C1 segment of cervical spinal cord (tissue), 14 donors: ENCODE measurements at places on chromosomes 12 and 14.

DNA sequence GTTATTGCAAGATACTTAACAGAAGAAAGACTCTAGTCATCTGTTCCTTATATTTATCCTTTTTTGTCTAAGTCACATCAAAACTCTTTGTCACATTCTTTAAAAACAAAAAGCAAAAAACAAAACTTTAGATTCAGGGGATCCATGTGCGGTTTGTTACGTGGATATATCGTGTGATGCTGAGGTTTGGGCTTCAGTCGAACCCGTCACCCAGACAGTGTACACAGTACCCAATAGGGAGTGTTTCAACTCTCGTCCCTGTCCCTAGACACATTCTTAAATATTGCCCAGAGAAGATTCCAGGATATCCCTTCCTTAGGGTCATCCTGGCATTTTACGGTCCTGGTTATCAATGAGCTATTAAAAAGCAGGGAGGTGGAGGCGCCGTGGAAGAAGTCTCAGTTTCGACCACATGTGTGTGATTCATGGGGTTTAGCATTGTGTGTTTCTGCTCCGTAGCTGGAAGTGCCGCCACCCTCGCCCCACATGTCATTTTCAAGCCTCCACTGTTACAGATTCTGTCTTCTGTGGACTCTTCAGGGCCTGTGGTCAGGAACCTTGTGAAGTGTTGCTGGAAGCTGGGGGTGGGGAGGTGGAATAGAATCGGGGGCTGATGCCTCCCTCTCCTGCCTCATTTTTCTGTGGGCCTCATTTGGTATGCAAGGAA, 19.9 kb downstream of the CCND2 start:
- no peak for DNase-seq

- DNase-seq: no peak
Observed at GRCh38 chr14:75084513-75084912, 15.1 kb downstream of the ZC2HC1C start.

DNA sequence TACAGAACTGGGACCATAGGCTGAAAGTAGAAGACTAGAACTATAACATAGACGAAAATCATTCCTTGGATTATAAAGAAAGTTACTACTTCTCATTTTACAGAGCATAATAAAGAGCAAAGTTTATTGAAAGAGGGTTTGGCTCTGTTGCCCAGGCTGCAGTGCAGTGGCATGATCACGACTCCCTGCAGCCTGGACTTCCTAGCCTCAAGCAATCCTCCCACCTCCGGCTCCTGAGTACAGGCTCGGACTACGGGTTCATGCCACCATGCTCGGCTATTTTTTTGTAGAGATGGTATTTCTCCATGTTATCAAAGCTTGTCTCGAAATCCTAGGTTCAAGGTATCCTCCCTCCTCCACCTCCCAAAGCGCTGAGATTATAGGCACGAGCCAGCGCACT, 190.1 kb upstream of the FOXG1 start:
- no peak for DNase-seq

- DNase-seq: no peak
Observed at GRCh38 chr14:98578204-98578603, 693.8 kb downstream of the BCL11B start.

DNA sequence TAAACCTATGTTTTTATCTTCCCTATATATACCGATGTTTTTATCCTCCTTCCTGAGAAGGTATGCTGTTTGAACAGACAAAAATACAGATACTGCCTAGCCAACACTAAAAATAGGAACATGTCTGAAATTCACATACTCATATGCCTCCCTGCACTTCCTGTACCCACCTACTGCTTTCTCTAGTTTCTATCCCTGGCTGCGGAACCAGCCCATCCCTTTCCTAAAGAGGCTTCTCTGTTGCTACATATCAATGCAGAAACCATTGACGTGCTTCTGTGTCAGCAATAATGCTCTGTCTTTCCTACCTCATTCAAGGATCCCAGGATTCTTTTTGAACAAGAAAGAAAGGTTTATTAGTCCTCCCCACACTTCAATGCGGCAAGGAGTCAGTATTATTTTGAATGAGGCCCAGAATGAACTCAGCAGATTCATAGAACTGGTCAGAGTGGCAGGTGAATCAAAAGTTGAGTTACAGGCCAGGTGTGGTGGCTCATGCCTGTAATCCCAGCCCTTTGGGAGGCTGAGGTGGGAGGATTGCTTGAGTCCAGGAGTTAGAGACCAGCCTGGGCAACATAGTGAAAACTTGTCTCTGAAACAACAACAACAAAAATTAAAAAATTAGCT, 67.8 kb upstream of the NAP1L1 start:
- DNase-seq: no peak

DNA sequence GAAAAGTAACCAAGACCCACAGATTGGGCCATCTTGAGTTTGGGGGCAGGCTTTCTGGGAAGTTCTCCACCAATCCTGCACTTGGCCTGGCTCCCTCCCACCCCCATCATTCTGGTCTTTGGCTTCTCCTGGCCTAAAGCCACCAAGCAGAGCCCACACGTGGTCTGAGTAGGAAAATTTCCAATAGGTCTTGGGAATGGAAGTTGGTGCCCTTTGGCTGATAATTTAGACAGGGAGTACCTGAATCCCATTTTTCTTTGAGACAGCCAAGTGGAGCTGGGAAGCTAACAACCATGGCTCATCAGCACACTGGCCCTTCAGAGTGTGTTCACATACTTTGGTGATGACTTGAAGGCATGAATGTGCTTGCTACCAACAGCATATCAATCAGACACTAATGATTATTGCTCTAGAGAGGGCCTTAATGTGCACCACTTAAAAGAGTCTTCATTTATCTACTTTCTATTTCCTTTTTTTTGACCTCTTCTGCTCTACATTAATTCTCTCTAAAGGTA, 156.0 kb downstream of the EGLN3 start:
- DNase-seq: no peak

- no peak for DNase-seq
Observed at GRCh38 chr12:121697093-121697698, 15.4 kb upstream of the TMEM120B start.

- DNase-seq: no peak
Observed at GRCh38 chr12:5442251-5443006, 10.5 kb downstream of the NTF3 start.

DNA sequence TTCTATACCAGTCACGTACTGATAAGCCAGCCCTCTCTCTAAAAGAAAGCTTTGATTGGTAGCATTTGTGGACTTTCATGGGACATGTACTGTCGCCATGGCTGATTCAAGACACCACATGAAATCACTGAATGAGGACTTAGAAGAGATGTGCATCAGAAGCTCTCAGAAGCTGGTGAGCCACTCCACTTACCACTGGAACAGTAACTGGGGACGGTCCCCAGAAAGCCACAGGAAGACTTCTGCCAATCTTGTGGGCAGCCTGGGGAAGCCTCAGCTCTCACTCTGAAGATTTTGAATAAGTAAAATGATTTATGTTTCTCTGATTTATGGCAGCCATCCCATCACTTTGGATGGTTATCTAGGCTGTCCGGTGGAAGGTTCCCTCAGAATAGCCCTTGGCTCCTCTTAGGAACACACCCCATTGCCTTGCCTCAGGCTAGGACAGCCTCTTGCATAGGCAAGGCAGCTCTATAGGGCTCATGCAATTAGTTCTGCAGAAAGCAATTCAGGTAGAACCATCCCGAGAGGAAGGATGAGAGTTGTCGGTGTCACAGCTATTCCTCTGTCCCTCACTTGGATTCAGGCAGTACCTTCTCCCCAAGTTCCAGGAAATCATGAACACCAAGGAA, 9.8 kb downstream of the DHRS1 start:
- DNase-seq: no peak

- no peak for DNase-seq
Observed at GRCh38 chr14:98514016-98514415, 758.0 kb downstream of the BCL11B start.

DNA sequence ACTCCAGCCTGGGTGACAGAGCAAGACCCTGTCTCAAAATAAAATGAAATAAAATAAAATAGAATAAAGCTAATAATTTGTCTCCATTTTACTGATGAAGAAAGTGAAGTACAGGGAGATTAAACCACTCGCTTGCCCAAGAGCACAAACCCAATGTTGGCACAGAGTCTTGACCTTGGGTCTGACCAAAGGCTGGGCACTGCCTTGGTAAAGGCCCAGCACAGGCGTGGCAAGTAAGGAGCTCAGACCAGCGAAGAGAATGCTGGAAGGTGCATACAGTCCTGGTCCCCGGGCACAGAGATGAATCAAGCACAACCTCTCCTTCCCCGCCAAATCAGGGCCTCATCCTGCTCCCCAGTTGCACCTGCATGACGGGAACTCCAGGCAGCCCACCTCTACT, 26.9 kb downstream of the SCARB1 start:
- no peak for DNase-seq

GRCh38 chr14:37599507-37600368, 4.3 kb downstream of the TTC6 start:
- no peak for DNase-seq

DNA sequence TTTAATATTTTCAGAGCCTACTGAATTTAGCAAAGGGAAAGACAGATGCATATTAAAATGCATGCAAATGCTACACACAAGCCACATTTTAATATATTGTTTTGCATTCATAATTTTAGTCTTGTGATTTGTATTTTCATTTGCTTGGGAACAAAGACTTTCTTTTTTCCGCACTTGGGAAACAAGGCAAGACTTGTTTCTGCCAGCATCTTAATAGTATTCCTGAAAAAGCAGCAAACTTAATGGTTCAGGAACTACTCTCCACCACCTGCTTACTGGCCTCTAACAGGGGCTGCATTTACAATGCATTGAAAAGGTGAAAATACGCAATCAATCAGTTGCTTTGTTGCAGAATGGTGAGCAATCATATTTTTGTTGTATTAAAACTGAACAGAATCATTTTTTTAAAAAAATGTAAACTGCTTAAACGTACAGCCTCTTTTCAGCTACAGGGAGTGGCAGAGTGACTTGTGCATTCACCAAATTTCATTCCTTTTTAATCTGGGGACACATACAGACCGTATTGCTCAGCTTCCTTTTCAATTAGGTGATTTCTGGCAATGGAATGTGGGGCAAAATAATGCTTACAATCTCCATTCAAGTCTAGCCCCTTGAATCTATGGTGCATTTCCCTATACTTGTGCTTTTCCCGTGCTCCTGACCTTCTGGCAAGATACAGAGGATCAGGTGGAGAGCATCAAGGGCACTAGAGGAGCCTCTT, 144.1 kb upstream of the BTG1 start:
- no peak for DNase-seq

GRCh38 chr12:118472940-118473339, 96.6 kb downstream of the SUDS3 start:
- no peak for DNase-seq

DNA sequence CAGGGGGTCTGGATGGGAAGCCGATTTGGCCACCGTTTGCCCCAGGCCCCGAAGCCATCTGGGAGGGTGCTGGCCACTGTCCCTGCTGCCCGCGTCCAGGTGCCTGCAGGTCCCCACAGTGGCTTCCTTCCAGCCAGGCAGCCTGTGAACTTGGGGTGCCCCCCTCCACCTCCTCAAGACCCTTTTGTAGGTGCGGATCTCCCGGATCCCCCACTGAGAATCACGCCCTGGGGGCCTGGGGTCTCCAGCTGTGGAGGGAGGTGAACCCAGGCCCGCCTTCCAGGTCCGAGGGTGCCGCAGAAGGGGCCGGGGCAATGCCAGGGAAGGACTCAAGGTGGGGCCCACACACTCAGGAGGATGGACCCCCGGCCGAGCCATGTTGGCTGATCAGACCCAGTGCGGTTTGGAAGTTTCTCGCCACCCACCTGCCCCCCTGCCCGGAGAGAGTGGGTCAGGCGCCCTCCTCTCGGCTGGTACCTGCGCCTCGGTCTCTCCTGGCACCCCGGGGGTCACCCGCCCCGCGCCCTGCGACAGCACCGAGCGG, 1.7 kb downstream of the MMP17 start:
- no peak for DNase-seq
